ENCODE measurements at places on chromosomes 13 and 19.
A peak's percentile ranks its signal among the peaks of the same experiment; 100 is the strongest.

DNA sequence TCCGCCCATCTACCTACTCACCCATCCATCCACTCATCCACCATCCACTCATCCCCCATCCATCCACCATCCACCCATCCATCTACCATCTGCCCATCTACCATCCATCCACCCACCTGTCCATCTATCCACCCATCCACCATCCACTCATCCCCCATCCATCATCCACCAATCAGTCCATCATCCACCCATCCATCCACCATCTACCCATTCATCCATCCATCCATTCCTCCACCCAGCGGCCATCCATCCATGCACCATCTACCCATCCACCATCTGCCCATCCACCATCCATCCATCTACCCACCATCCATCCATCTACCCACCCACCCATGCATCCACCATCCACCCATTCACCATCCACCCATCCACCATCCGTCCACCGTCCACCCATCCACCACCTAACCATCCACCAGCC lies 13.6 kb upstream of the JUND start:
- DNase-seq: no peak

GRCh38 chr19:18906605-18907519 lies 10.9 kb upstream of the CERS1 start:
- no peak for DNase-seq

DNA sequence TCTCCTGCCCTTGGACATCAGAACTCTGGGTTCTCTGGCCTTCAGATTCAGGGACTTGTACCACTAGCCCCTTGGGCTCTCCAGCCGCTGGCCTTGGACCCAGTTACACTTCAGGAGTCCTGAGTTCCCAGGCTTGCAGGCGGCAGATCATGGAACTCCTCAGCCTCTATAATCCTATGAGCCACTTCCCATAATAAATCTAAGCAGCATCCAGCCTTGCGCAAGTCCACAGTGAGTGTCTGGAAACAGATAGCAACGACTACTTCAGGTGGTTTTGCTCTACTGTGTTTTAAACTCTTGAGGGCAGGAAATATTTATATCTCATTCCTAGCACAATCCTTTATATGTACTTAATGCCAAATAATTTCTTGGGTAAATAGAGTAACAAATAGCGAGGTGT lies 92.3 kb downstream of the COL4A1 start:
- DNase-seq: no peak

DNA sequence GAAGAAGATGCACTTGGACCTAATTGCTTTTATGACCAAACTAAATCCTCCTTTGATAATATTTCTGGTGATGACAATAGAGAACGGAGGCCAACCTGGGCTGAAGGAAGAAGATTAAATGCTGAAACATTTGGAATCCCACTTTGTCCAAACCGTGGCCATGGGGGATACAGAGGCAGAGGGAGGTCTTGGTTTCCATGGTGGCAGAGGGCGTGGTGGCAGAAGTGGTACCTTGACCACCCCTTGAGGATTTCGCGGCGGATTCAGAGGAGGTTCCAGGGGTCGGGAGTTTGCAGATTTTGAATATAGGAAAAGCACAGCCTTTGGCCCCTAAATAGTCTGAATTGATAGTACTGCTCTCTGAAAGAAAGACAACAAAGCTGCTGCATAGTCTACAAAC lies 7.2 kb upstream of the LILRB3 start:
- no peak for DNase-seq

DNA sequence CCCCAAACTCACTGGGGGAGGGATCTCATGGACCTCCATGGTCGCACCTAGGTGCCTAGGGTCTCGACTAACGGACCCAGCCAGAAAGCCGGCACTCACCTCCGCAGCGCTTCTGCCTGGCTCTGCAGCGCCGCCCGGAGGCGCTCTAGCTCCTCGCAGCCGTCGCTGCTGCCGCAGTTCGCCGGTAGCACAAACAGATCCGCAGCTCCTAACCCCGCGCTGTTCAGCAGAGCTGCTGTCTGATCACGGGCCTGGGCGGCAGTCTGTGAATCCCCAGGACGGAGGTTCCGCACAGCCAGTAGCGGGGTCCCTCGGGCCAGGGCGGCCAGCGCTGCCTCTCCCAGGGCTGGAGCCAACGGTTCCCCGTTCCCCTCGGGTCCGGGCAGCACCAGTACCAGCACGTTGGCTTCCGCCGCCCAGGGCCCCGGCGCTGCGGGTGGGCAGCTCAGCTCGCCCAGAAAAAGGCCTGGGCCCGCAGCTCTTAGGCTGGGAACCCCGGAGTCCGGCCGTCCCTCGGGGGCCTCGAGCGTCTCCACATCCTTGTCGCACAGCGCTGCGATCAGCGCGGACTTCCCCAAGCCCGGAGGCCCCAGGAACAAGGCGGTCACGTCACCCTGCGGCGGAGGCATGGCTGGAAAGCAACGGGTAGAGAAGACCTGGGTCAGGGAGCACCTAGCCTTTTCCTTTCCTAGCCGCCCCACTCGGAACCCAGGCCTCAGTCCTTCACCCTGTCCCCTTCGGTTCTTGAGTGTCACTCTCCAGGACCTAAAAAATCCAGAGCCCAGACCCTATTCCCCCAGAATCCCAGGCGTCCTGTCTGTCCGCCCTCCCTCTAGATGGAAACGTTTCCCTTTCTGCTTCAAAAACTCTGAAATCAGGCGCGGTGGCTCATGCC lies 977 bp downstream of the IRGQ start:
- peak; percentile 60 for DNase-seq

- DNase-seq: no peak
These were observed 25.4 kb downstream of the MAP2K2 start for GRCh38 chr19:4098493-4098892.

- peak; percentile 84 for DNase-seq
These were observed 11.9 kb upstream of the ATF5 start for GRCh38 chr19:49916839-49917733.

GRCh38 chr13:46951516-46951915 lies 54.7 kb upstream of the HTR2A start:
- DNase-seq: no peak

DNA sequence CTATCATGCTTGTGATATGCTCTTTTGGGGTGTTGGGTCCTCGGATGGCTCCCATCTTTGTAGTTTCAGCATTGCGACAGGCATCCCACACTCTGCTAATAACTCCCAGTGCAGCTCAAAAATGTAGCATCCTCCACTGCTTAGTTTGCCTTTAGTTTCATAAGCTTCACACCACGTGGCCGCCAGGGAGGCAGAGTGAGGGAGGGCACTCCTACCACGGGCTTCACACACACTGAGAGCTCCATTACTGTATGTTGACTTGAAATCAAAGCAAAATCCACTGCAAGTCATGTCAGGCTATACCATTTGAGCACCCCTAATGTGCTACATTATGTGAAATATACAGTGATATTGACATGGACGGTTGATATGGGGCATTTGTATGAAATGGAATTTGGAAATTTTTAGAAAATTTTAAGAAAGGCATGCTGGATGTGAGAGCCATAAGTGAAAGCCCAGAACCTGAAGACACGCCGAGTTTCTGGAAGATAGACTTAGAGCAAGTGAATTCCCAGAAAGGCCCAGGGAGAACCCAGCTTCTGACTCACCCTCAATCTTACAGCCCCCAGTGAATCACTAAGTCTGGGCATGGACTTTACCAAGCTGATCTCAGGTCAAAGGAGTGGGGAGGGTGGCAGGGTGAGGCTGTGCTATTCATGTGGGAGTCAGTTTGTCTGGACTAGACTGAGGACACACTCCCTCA lies 94.1 kb downstream of the HSPH1 start:
- no peak for DNase-seq

DNA sequence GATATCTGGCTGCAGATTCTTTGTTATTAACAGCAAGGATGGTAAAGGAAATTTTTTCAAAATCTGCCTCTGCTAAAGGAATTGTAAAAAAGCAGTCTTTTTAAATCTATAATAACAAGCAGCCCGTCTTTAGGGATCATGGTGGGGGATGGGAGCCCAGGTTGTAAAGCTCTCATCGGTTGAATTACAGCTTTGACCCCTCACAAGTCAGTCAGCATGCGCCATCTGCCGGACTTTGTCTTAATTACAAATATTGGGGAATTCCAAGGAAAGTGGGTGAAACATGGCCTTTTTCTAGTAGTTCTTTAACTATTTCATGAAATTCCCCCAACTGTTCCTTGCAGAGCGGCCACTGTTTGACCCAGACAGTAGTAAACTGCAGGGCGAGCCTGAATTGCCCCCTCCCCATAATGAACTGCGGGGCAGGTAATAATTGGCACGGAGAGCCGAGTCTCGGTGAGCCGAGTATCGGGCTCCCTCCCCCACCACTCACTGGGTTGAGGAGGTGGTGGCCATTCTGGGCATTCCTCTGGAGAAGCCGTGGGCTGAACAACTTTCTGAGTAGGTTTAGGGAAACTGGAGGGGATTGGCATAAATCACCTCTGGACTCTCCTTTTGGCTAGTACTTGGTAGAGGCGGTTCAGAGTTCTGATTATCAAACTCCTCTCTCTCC lies 11.6 kb downstream of the ZNF578 start:
- no peak for DNase-seq

GRCh38 chr19:5926641-5927440 lies 12.8 kb downstream of the CAPS start:
- DNase-seq: no peak

DNA sequence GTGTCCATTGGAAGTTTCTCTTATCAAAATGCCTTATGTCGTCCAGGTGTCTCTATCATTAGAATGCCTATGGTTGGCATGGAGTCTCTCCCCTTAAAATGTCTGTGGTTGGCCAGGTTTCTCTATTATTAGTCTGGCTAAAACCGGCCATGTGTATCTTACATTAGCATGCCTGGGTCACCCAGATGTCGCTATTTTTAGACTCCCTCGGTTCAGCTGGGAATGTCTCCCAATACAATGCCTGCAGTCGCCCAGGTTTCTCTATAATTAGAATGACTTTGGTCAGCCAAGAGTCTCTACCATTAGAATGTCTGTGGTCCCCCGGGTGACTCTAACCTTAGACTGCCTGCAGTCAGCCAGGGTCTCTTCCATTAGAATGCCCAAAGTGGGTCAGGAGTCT lies 1536.1 kb downstream of the UQCRFS1 start:
- DNase-seq: no peak

- no peak for DNase-seq
These were observed 88.2 kb downstream of the KCTD12 start for GRCh38 chr13:76798037-76798436.

DNA sequence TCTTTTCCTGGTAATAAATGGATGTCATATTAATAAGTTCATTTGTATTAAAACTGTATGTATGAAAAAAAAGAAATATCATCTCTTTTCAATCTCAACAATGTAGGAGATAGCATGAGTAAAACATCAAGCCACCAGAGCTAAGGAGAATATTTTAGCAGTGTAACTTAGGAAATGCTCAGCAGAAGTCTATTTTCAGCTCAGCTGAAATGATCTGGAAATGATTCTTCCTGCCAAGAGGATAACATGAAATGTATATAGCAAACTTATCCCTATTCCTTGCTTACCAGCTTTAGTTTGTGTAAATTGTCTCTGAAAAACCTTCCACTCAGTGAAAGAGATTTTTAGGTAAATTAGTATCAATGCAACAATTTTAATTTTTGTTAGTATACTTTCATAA lies 1194.4 kb downstream of the SLITRK1 start:
- DNase-seq: no peak

- DNase-seq: no peak
These were observed 1458.3 kb downstream of the UQCRFS1 start for GRCh38 chr19:27754700-27755099.

- DNase-seq: no peak
These were observed 54.1 kb downstream of the DNAJC15 start for GRCh38 chr13:43077461-43077860.

GRCh38 chr19:14166999-14167575 lies 30.7 kb upstream of the ASF1B start:
- no peak for DNase-seq

- no peak for DNase-seq
These were observed 257.2 kb upstream of the RFC3 start for GRCh38 chr13:33560726-33561125.

All from left lobe of liver (tissue), 2 donors.